ENCODE measurements at places on chromosomes 7 and 10. TPM values are rescaled to one million over a fixed set of nuclear protein-coding genes. Genes with fewer than 3 reads are reported as not detected.

Gene DLX6
- polyA plus RNA-seq, result not detected

Gene KCP
- 0.41 TPM for polyA plus RNA-seq

Gene ZP3
- polyA plus RNA-seq, result 4.1 TPM

Gene HDAC9
- polyA plus RNA-seq, result 86.5 TPM

Gene DRGX
- polyA plus RNA-seq, result not detected

Gene MYO3A
- 0.79 TPM for polyA plus RNA-seq

Gene SLC25A13
- 14.2 TPM for polyA plus RNA-seq

Gene GPR26
- polyA plus RNA-seq, result not detected

Gene ZNF503
- not detected for polyA plus RNA-seq

Gene ANXA8
- polyA plus RNA-seq, result not detected

Gene CALML5
- polyA plus RNA-seq, result not detected

Gene FAM25A
- not detected for polyA plus RNA-seq

All from naive B cell (primary cell).